Gastroesophageal sphincter (tissue), 4 donors: ENCODE measurements at places on chromosomes 1 and 21. TPM values are rescaled to one million over a fixed set of nuclear protein-coding genes. Genes with fewer than 3 reads are reported as not detected.

Gene FAM163A
- total RNA-seq, result 0.19 TPM

- H3K4me1 ChIP-seq, result no peaks in the 10 kb centered on the region
- no peak for ATAC-seq
- no peak overlapping the region for H3K4me3 ChIP-seq
- no peaks in the 10 kb centered on the region for H3K36me3 ChIP-seq
- no peaks in the 10 kb centered on the region for H3K27me3 ChIP-seq
Observed at GRCh38 chr1:197277166-197277565, 9.1 kb downstream of the CRB1 start.

GRCh38 chr1:155077346-155077745, 1.3 kb upstream of the EFNA3 start:
- H3K27me3 ChIP-seq, result peaks cover 38% of the 10 kb centered on the region
- no peak overlapping the region for H3K27ac ChIP-seq
- ATAC-seq, result no peak

GRCh38 chr1:85846706-85847105, 138.5 kb upstream of the ZNHIT6 start:
- no peak for ATAC-seq
- no peak overlapping the region for H3K27ac ChIP-seq
- no peaks in the 10 kb centered on the region for H3K4me1 ChIP-seq
- H3K36me3 ChIP-seq, result no peaks in the 10 kb centered on the region
- no peaks in the 10 kb centered on the region for H3K27me3 ChIP-seq
